ENCODE measurements at places on chromosomes 6 and 20.

DNA sequence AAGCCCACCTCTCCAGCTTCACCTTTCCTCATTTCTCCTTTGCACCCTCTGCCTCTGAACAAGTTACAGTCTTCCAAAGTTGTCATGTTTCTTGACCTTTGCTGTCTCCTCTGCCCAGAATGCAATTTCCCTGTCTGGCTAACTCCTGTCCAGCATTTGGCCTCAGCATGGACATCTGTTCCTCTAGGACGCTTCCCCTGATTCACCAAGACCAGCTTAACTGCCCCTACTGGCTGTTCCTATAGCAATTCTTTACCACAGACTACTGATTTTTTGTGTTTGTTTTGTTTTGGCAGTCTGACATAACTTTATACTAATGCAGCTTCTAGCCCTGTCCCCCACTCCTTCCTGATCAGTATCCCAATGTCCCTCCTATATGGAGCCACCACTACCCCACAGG is 13.4 kb downstream of the GNL1 start:
- no peak for DNase-seq

GRCh38 chr6:165659945-165660856 is 2.8 kb downstream of the PDE10A start:
- no peak for DNase-seq

DNA sequence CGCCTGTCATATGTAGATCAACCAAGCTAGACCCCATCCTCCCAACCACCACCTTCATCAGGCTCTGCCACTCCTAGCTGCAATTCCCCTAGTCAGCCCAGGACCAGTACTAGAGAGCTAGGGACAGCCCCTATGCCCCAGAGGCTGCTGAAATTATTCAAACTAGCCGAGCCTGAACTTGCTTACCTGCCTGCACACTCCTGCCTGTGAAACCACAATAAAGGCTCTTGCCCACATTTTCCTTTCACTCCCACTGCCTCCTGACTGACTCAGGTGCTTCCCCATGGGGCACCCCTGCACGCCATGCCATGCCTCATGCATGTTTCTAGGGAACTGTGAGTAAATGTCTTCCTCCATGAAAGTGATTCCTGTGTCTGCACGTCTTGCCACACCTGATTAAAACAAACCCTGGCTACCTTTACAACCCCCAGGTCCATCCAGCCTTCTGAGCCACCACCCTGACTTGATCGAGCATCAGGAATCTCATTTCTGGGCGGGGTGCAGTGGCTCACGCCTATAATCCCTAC is 66.5 kb upstream of the IER3 start:
- no peak for DNase-seq

DNA sequence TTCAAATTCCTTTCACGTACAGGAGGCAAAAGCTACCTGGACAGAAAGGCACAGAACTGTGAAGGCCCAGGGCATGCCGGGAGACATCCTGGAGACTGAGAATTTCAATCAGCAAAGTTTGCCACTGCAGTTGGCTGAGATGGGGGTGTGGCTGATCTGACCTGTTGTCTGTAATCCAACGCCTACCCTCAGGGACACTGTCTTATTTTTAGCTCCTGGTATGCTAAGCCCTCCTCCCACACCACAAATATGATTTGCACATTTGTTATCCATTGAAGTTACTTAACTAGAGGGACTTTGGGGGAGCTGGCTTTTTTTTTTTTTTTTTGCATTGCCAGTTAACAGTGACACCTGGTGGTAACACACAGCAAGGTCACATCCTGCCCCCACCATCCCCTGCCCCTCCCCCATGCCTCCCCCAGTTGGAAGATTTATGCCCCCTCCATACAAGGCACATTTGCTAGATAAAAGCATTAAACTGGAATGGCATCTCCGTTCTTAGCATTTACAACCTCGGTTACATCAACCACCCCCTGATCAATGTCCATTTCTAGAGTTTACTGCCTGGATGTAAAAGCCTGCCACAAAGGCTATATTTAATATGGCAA is 40.4 kb downstream of the TTI1 start:
- DNase-seq, result no peak

- no peak for DNase-seq
Observed at GRCh38 chr20:53828682-53829254, 235.1 kb upstream of the ZNF217 start.

DNA sequence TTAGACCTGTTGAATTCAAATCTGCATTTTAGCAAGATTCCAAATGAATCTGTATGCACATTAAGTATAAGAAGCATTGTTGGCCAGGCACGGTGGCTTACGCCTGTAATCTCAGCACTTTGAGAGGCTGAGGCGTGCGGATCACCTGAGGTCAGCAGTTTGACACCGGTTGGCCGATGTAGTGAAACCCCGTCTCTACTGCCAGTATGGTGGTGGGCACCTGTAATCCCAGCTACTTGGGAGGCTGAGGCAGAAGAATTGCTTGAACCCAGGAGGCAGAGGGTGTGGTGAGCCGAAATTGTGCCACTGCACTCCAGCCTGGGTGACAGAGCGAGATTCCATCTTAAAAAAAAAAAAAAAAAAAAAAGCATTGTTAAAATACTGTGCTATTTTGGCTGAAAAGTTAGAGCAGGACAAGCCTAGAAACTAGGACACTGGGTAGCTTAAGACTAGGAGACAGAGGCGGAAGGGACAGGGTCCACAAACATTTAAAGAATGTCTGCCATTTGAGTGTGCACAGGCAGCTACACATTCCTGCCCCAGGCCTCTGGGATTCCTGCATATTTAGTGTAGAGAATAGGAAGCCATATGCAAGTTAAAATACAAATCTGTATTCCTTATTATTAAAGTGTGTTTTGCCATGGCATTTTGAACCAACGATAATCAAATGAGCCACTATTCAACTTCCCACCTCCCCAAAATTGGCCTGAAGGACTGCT is 45.1 kb upstream of the EEF1A1 start:
- DNase-seq, result no peak

DNA sequence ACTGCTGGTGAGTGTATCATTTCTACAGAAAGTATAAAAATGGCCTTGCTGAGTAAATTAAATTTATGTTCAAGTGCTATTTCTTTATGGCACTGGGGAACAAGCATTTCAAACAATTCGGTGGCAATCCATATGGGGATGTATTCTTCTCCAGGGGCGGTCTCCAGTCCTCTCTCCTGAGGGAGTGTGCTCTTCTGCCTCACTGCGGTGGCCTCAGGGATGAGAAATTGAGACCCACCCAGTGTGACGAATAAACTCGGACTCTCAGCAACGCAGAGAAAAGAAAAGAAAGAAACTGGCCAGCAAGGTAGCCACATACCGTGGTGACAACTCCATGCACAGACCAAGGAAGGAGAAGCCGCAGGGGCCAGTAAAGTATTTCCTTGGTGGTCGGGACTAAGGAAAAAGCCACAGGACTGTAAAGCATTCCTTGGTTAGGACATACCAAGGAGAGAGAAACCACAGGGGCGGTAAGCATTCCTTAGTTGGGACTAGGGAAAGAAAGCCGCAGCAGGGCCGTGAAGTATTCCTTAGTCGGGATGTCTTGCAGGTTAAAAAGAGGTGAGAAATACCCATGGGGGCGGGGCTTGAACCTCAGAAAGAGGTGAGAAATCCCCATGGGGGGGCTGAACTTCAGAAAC is 13.6 kb upstream of the GOPC start:
- DNase-seq, result no peak

DNA sequence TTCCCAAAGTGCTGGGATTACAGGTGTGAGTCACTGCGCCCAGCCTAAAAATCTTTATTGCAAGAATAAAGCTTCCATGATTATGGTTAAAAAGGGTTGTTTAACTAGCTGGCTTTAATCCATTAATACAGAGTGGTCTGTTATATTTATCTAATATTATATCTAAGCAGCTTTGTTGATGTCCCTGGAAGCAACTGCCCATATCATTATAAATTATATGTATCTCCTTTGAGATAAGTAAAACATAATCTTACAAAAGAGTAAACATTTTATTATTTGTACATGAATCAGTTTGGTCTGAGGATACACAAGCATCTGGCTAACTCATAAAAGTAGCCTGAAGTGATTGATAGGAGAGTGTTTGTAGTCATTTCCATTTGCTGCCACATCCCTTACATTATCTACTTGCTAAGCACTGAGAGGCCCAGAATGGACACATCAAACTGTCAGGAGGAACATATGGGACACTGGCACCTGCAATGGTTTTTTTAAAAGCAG is 46.9 kb downstream of the TRAF3IP2 start:
- DNase-seq, result no peak

DNA sequence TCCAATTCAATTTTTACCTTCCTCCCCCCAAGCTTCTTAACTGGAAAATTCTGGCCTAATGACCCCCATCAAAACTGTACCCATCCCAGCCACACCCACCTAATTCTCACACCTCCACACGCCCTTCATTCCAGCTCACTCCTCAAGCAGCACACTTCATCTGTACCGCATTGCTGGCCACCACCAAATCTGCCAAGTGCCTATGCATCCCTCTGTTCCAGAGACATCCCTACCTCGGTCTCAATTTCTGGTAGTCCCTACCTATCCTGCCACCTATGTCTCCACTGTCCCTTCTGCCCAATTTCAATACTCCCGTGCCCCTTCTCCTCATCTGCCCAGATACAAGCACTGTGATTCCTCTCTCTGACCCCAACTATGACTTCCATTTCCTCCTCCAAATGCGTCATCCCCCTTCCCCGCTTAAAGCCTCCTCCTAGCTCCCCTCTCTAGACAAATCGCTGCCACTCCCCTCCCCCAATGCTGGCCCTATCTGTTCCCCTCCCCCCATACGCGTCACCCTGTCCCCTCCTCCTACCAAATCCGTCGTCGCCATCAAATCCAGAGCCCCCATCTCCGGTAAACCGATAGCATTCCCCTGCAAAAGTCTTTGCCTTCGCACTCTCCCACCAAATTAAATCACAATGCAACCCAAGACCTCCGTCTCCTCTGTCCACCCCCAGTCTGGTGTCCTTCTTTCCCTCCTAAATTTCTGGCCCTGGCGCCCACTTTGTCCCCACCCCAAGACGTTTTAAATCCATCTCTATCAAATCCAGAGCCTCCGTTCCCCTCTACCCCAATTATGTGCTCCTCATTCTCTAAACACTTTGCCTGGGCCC is 1.2 kb downstream of the MTCH1 start:
- DNase-seq, result peak; percentile 49

Measured in NCI-H510A (cell line).